ENCODE measurements at places on chromosomes 6 and 20.

DNA sequence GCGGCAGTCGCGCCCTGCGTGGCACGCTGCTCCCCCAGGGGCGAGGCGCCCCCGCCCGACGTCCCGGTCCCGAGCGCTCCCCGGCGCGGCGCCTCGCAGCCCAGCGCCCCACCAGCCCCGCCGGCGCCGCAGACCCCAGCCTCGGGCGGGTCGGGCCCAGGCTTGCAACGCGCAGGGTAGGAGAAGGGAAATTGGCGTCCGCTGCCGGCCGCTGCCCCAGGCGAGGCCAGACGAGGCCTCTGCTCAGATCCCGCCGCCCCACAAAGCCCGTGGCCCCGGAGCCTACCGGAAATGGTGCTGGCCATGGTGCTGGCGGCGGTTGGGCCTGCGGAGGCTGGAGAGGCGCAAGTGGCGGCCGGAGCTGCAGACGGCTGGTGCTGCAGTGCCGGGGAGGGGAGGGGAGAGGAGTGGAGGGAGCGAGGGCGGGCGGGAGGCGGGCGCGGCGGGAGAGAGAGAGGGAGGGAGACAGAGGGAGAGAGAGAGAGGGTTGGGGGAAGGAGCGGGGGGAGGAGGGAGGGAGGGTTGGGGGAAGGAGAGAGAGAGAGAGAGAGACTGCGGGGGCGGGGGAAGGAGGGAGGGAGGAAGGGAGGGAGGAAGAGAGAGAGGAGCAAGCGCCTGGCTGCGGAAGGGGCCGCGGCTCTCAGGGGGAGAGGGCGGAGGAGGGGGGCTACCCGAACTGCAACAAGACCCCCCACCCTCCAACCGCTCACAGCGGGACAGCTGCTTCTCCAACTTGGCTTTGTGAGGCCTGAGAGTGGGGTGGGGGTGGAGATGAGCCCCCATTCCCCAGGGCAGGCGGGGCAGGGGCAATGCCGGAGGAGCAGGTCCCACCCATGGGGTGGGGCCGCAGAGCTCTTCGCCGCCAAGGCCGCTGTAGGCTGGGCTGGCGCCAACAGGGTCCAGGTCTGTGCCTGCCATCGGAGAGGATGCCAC, at the start of gene STMN3:
Gene STMN3, minus strand, starts transcription at position 384 of the 933 bp plus-strand sequence. Its CDS starts 79 bp downstream, at position 305.
- no peak for DNase-seq

DNA sequence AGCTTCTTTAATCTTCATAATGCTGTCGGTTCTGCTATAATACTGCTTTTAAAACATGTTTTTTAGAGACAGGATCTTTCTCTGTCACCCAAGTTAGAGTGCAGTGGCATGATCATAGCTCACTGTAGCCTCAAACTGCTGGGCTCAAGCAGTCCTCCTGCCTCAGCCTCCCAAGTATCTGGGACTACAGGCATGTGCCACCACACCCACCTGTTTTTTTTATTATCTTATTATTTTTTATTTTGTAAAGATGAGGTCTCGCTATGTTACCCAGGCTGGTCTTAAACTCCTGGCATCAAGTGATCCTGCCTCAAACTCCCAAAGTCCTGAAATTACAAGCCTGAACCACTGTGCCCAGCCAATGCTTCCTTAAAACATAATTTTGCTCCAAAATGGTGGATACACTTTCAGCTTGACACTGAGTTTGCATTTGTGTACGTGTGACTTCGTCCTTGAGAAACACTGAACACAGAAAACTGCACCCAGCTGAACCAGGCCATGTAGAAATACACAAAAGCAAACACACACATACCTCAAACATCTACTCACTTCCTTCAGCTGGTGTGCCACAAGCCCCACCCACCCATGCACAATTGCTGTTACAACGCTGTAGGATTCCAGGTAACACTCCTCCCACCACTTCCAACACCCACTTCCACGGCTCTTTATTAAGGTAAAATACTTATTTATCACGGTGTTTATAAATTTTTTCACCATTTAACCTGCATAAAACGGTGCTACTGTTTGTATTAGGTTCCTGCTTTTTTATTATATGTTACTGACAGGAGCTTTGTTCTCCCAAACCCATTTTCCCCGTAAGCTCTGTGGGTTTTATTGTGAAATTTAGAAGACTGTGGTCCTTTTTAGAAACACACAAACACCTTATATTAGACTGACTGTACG, 109.1 kb downstream of the TSHZ2 start:
- no peak for DNase-seq

- no peak for DNase-seq
These were observed 675 bp downstream of the ZBTB9 start for GRCh38 chr6:33455051-33455450.

DNA sequence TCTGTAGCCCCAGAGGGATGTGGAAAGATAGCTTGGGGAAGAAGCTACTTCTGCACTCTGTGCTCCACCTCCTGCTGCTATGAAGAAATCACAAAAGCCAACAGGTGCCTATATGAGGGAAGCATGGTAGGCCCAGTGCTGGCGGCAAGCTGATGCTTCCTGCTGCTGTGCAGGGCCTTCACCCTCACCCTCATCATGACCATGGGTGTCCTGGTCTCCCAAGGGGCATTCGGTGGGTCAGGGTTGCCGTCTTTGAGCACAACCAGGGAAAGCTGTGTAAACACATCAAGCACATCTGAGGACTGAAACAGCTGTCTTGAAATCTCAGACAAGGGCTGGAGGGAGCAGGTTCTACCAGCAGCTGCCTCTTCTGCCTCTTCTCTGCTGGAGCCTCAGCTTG, 184.0 kb downstream of the FNDC1 start:
- no peak for DNase-seq

GRCh38 chr20:11375335-11375734, 542.4 kb upstream of the BTBD3 start:
- DNase-seq: no peak

DNA sequence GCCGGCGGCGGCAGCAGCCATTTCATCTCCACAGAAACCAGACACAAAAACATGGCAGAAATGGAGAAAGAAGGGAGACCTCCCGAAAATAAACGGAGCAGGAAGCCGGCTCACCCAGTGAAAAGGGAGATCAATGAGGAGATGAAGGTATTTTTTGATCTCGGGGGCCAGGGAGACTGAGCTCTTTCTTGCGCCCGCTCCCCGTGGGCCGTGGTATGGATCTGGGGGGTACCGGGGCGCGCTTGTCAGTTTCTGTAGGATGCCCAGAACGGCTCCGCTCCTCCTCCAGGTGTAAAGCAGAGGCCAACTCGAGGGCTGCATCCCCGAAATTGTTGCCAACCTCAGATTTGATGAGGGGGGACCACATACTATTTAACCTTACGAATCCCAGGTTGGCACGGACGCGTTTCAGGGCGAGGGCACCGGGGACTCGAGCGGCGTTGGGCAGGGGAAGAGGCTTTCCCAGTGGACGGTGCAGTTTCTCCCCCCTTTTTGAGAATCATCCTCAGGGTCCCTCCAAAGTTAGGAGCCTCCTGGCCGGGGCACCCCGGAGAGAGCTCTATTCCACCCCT, 735 bp downstream of the SOBP start:
- DNase-seq: no peak
